ENCODE measurements at places on chromosomes 5 and 9. TPM values are rescaled to one million over a fixed set of nuclear protein-coding genes. Genes with fewer than 3 reads are reported as not detected.

DNA sequence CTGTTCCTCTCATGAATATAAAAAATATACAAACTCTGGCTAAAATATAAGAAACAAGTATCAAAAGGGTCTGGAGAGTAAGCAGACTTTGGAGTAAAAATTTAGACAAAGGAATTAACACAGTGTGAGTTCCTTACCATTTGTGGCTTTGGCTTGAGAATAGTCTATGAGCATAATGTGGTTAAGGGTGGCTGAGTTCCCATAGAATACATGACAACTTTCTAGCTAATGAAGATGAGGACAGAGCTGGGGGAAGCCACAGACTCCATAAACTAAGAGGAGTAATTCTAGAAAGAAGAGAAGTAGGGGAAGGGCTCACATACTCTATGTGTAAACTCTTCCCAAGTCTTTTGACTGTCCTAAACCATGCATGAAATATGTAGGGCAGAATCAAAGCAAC lies 79.4 kb downstream of the CAAP1 start:
- no peak for DNase-seq

PRELID2 gene
- total RNA-seq, result 20.3 TPM

DNA sequence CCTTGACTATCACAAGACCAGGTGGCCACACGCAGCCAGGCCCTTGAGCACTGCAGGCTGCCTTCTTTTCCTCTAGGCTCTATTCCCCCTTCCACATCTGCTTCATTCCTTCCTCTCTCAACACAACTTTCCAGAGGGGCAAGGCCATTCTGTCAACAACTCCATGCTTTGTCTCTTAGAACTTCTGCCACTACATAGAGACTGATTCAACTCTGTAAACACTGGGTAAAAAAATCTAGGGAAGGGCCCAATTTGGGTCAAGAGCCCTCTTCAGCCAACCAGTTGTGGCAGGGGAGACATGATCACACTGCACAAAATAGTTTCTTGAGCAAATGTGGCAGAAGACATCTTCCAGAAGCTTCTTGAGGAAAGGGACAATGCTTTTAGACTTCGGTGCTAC lies 55.6 kb downstream of the ATPSCKMT start:
- no peak for DNase-seq

DNA sequence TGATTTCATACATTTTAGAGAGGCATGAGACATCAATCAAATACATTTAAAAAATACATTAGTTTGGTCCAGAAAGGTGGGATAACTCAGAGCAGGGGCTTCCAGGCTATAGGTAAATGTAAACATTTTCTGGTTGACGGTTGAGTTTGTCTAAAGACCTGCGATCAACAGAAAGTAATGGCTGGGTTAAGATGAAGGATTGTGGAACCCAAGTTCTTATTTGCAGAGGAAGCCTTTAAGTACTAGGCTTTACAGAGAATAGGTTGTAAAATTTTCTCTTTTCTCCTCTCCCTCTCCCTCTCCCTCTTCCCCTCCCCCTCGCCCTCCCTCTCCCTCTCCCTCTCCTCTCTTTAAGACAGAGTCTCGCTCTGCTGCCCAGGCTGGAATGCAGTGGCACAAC lies 50.8 kb downstream of the PTTG1 start:
- DNase-seq, result no peak

PCDHB3 gene
- 0.27 TPM for total RNA-seq

DNA sequence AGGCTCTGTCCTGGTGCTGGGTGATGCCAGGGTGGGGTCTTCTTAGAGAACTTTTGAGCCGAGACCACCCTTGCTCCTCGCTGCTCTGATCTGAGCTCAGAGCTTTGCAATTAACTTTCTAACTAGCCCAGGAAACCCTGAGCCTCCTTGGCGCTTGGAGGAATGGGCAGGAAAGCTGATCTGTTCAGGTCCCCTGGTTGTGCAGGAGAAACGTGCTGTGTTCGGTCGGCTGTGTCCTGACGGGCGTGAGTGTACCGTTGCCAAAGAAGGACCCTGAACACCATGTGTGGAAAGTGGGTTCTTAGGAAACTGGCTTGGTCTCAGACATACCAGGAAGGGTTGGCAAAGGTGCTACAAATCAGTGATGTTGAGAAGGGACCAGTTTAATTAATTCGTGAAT lies 1.8 kb downstream of the TCF7 start:
- no peak for DNase-seq

- peak; percentile 54 for DNase-seq
Observed at GRCh38 chr5:72244862-72245371, 75.1 kb downstream of the MRPS27 start.

TMEM232 gene
- 0.71 TPM for total RNA-seq

GRCh38 chr5:106397700-106398099 lies 1273.0 kb downstream of the EFNA5 start:
- DNase-seq, result no peak

CDKN2B-AS1 gene
- 0.77 TPM for total RNA-seq

DNA sequence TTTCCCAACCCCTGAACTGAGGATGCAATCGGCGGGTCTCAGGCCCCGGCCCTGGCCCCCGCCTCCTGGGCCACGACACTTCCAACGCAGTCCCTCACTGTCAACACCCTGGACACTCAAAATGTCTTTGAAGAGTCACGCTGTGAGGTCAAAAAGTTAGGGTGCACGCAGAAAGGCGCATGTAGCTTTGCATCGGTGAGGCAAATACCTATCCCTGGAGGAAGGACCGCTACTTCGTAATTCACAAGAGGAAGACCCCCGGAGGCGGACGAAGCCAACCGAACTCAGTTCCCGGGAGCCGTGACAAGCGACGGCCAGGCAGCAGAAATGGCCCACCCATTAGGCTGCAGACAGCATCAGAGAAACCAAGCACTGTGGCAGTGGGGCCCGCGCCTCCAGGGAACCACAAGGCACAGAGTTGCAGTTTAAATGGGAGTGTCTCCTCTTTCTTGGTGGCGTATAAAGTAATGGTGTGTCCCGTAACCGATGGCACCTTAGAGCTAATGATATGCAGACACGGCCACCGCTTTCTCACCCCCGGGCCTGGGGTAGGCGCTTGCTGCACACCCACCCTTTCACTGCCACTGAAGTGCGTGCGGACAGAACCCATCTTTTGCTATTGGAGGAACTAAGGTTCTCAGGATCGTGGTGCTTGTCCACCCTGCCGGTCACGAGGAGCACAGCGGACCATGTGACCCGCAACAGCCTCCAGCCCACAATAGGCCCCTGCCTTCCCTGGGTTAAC lies 9.0 kb downstream of the ADAMTS2 start:
- no peak for DNase-seq

GRCh38 chr9:95131023-95131943 lies 186.2 kb downstream of the FANCC start:
- DNase-seq, result peak; percentile 33

DNA sequence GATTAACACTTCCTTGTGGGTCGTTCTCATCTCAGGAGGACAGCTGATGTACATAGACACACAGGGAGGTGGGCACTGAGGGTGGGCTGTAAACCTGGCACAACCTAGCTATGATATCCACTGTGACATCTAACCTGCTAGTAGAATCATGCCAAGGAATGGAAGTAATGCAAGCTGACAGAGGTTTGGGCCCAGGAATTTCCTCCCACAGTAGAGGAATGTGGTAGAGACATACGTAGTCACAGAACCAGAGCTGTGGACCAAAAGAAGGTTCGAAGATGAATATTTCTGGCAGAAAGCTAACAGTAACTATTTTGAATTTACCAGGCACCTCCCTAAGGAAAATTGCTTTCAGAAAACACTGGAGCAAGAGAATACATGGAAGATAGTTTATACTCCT lies 15.2 kb upstream of the DNAJC25 start:
- DNase-seq, result no peak

PCDHGB4 gene
- total RNA-seq, result 3.3 TPM

C5orf46 gene
- not detected for total RNA-seq

- DNase-seq, result peak; percentile 56
Observed at GRCh38 chr5:68459093-68459809, 243.7 kb downstream of the PIK3R1 start.
